ENCODE measurements at places on chromosomes 7 and 10. TPM values are rescaled to one million over a fixed set of nuclear protein-coding genes. Genes with fewer than 3 reads are reported as not detected.

Gene EPO
- not detected for total RNA-seq

Gene ADRB1
- 1.7 TPM for total RNA-seq

Gene TMEM229A
- total RNA-seq: 2.0 TPM

Gene NACAD
- total RNA-seq: 1.9 TPM
